Fibroblast of the aortic adventitia (primary cell): ENCODE measurements at places on chromosomes 6 and 20. TPM values are rescaled to one million over a fixed set of nuclear protein-coding genes. Genes with fewer than 3 reads are reported as not detected.
A peak's percentile ranks its signal among the peaks of the same experiment; 100 is the strongest.

DNA sequence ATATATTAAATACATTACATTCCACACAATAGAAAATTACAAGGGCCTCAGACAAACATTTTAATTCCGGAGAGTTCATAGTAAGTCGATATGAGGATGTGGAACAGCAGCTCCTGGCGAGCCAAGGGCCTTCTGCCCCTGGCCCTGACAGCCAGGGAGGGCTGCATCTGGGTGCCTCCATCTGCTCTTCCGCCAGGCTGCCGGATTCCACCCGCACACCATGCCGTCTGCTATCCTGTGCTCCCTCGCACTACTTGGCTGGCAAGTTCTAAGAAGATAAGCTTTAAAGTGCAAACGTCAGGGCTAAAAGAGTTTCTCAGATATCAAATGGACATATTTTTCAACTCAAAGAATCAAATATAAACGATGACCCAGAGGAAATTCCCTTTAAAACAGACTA, 656.3 kb upstream of the NOX3 start:
- no peak for DNase-seq

GRCh38 chr6:34536251-34536958, 19.7 kb downstream of the SPDEF start:
- DNase-seq: no peak

GRCh38 chr20:35598476-35598875, 17.2 kb upstream of the SPAG4 start:
- DNase-seq: no peak

GRCh38 chr20:18180815-18181214, 43.2 kb downstream of the KAT14 start:
- no peak for DNase-seq

DNA sequence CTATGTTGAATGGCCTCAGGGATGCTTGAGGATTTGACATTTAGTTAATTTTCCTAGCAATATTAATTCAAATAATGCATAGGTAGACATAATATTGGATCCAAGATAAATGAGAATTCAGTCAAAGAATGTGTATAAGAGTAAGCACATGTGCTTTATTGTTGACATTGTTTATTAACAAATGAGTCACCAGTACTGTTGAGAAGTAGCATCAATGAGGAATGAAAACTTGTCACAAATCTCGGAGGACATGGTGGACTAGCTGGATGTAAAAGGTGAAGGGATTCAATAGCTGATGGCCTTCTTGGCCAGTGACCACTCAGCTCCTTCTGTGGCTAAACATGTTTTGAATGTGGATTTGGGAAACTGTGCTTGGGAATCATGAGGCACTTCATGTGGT, 1137.0 kb downstream of the HACE1 start:
- no peak for DNase-seq

- peak; percentile 75 for DNase-seq
Observed at GRCh38 chr6:158854214-158855101, 35.3 kb upstream of the EZR start.

GRCh38 chr6:166825553-166826145, 130.7 kb downstream of the RNASET2 start:
- no peak for DNase-seq

DNA sequence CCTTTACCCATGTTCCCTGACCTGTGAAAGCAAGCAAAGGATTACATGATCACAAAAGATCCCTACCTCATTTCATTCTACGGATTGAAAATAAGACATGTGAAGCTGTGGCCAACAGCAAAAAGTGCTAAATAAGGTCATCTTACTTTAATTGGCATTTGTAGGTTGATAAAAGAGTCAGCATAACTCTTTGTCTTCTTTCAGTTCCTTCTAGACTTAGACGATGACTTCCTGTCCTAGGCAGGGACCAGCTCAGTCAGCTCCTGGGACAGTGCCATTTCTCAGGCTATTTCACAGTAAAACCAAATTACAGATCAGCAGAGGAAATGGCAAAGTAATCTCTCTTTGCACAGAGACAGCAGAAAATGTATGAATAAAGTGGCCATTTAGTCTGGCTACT, 480.7 kb downstream of the RFPL4B start:
- DNase-seq: peak; percentile 25

GRCh38 chr6:47116086-47116485, 74.0 kb upstream of the ADGRF1 start:
- DNase-seq: no peak

DNA sequence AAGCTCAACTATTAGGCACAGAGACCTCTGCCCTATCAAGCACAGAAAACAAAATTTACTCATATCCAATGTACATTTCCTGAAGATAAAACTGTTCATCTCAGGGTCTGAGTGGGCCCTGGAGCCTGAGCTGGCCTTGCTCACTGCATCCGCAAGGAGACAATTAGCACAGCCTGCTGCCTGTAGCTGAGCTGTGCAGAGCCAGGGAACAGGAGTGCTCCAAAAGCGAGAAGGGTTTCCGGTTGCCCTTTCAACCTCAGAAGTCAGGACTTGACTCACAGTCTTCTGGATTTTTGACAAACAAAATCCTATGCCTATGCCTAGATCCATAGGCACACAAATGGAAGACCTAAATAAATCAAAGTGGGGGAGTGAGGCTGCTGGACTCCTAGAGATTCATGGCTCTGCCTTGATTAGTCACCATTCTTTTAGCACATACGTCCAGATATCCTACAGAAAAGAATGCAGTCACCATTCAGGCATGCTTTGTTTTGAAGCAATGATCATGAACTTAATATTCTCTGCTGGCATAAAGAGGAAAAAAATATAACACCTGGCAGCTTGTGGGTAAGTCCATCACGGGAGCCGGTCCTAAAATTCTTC, 73.5 kb downstream of the BFSP1 start:
- DNase-seq: peak; percentile 0

DNA sequence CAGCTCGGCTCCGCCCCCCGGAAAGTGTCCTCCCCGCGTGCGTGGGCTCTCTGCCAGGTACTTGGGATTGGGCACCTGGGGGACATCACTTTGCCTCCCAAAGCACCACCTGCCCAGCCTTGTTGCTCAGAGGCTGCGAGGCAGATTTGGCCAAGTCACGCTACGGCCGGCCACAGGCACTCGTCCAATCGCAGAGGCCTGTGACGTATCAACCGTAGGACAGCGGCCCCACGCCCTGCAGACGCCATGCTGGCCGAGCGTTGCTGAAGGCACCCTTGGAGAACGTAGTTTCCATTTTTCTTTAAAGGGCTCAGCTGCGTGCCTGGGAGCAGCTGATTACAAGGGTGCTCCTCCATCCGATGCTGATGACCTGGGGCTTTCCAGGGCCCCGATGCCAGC, 3.1 kb downstream of the NTSR1 start:
- peak; percentile 48 for DNase-seq

GRCh38 chr6:22112461-22112860, 184.4 kb downstream of the PRL start:
- peak; percentile 86 for DNase-seq

GRCh38 chr6:143699430-143699825, 21.7 kb downstream of the PHACTR2 start:
- DNase-seq: no peak

DNA sequence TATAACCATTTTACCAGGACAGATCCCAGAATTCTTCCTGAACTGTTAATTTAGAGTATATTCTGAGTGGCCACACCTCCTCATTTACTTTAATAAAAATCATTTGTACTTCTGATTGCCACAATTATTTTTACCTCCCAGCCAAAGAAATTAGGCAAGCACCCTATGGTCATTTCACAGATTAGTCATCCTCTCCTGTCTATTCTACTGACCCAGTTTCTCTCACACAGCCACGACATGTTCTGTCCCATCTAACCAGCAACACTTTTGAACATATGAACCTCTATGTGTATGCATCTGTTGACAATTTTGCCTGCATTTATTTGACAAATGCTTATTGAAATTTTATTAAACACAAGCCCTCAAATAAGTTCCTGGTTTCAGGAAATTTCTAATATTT, 202.6 kb upstream of the STXBP5 start:
- no peak for DNase-seq

DNA sequence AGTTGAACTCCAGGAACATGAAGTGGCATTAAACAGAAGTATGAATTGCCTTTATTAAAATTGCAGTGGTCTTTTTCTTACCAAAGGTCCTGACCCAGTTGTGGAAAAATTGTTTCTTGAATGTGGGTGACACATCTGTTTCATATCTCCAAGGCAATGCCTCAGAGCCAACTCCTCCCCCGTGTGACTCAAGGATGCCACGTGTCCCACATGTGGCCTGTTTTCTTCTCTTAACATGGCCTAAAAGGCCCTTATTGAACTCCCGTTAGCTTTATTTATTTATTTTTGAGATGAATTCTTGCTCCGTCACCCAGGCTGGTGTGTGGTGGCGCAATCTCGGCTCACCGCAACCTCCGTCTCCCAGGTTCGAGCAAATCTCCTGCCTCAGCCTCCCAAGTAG, 128.4 kb upstream of the ESR1 start:
- DNase-seq: peak; percentile 70

- DNase-seq: no peak
Observed at GRCh38 chr6:116366740-116367275, 3.9 kb upstream of the DSE start.

- peak; percentile 28 for DNase-seq
Observed at GRCh38 chr6:34247481-34248197, 1.2 kb downstream of the SMIM29 start.

DNA sequence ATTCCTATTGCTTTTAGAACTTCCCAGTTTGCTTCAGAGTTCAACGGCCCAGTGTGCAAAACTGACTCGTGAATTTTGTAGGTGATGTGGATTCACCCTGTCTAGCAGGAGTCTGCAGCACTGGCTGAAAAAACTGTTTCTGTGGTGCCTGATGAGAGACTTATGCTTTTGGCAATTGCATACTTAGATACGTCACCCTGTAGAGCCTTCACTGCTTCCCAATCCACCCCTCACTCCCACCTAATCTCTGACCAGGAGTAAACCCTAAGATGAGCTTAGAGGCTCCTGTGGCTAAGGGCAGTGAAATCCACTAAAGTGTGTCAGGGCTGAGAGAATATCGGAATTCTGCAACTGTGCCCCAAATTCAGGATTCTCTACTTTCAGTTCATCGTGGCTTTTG, 14.3 kb downstream of the RPP21 start:
- no peak for DNase-seq

- no peak for DNase-seq
Observed at GRCh38 chr6:116948533-116949304, 71.7 kb downstream of the RFX6 start.

- DNase-seq: no peak
Observed at GRCh38 chr6:94361304-94362060, 942.1 kb upstream of the EPHA7 start.

DNA sequence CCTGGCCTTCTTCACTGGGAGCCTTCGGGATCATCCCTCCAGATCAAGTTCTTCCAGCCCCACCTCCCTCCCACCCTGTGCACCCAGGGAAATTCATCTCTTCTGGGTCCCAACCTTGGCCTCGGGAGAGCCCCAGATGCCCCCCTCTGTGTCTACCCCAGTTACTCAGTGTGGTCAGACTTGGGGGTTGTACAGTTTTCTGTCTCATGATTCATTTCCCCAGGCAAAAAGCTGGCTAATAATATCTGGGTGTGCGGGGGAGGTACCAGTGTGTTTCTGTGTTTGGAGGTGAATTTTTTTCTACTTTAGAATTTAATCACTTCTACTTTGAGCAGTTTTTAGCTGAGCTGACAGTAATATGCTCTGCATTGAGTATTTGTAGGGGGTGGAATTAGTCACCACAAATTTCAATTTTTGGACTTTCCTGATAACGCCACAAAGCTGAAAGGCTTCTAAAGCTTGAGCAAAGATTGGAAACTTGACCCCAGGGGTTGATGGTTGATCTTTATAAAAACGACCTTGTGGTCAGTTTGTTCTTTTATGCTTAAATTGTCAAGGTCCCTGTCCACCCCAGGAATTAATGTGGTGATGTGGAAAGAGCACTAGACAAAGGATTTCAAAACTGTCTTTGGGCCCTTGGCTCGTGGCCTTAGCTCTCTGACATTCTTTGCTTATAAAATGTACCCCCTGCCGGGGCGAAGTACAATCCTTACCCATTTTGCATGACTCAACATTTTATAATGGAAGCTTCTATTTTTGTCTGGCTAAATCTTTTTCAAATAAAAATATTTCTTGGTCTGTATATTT, 284.7 kb upstream of the TAB2 start:
- DNase-seq: peak; percentile 97

- peak; percentile 54 for DNase-seq
Observed at GRCh38 chr6:138410972-138411880, 7.2 kb downstream of the HEBP2 start.

GRCh38 chr6:39634646-39635341, 90.4 kb downstream of the KIF6 start:
- no peak for DNase-seq

Gene HLA-DOA
- not detected in 2 replicates for total RNA-seq

Gene BPIFA1
- not detected in 2 replicates for total RNA-seq

Gene AGER
- total RNA-seq: 0.16 and 0.18 TPM in 2 replicates

Gene FOXA2
- not detected in 2 replicates for total RNA-seq

Gene BMP5
- total RNA-seq: not detected in 2 replicates

Gene CDH4
- total RNA-seq: 0.18 and 0.25 TPM in 2 replicates

Gene BTN1A1
- total RNA-seq: not detected in 2 replicates

Gene DYNLT1
- total RNA-seq: 65.4 and 138 TPM in 2 replicates

Gene C6orf52
- 0.27 TPM in 1 of 2 replicates, not detected in the other for total RNA-seq

Gene HDGFL1
- total RNA-seq: not detected in 2 replicates

Gene MRPS18A
- total RNA-seq: 22.6 and 32.4 TPM in 2 replicates

Gene PHACTR3
- total RNA-seq: not detected in 2 replicates
